ENCODE measurements at places on chromosomes 12 and 14.

DNA sequence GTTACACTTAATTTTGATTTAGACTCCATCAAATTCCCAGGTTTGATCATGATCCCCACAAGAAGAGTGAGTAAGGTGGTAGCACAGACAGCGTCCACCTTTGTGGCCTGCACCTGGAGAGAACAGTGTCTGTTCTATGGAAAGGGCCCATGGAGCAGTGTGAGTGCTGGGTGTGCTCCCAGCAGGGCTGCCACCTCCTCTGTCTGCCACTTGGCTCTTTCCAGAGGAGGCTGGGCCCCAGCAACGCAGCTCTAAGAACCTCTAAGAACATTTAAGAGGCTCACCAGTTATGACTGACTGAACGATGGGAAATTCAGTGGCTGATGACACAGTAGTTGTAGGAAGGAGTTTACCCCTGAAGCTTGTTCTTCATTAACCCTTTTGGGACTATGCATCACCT, 17.3 kb downstream of the VDR start:
- DNase-seq: no peak

GRCh38 chr12:459430-460258, at the start of gene B4GALNT3:
Gene B4GALNT3, plus strand, starts transcription at chr12:459939. Its CDS starts 438 bp downstream, at chr12:460377.
- no peak for DNase-seq

- no peak for DNase-seq
These were observed 614.0 kb downstream of the ETNK1 start for GRCh38 chr12:23238957-23239356.

DNA sequence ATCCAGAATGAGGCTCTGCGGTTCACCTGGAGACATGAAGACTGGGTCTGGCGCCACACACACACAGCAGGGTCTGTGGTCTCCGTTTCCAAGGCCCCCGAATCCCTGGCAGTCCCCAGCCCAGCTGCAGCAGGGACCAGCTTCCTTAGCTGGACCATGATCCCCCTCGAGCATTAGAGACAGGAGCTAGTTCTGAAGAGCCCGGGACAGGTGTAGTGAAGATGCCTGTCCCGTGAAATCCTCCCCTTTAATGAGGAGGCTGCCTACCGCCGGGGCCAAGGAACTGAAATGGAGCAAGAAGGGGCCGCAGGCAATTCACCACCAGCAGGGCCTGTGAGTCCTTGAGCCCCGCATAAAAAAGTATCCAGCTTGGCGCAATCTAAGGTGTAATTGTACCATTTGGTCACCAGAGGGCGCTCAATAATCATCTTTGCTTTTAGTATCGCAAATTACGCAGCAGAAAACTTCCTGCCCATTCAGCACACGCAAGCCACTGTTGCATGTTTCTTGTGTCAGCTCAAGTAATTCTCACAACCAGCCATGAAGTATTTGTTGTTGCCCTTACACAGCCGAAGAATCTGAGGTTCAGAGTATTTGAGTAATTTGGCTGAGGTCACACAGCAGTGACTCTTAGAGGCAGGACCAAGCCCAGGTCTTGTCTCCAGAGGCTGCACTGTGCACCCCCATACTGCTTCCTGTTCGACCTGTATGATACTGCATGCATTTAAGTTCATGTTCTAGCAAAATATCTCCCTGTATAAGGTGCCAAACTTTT, 54.3 kb upstream of the PPP2R5C start:
- peak; percentile 20 for DNase-seq

- DNase-seq: no peak
These were observed 517.0 kb downstream of the KCNH5 start for GRCh38 chr14:62528296-62528695.

DNA sequence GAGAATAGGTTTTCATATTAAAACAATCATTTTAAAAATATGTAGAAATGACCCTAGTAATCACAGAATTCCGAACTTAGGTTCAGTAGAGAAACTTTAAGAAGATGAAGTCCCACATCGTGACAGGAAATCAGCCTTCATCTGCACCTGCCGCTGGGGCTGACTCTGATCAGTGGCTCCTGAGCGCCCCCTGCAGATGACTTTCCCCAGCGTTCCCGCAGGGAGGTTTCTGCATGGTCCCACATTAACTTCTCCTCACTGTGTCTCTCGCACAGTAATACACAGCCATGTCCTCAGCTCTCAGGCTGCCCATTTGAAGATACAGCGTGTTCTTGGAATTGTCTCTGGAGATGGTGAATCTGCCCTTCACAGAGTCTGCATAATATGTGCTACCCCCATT, 1131.1 kb downstream of the TMEM121 start:
- no peak for DNase-seq

- DNase-seq: no peak
These were observed at the start of gene SRRM4 for GRCh38 chr12:118981285-118982211. Gene SRRM4, plus strand, starts transcription at chr12:118981541. Its CDS starts 342 bp downstream, at chr12:118981883.

All from pulmonary artery endothelial cell (primary cell).